ENCODE measurements at places on chromosomes 6 and 20.

DNA sequence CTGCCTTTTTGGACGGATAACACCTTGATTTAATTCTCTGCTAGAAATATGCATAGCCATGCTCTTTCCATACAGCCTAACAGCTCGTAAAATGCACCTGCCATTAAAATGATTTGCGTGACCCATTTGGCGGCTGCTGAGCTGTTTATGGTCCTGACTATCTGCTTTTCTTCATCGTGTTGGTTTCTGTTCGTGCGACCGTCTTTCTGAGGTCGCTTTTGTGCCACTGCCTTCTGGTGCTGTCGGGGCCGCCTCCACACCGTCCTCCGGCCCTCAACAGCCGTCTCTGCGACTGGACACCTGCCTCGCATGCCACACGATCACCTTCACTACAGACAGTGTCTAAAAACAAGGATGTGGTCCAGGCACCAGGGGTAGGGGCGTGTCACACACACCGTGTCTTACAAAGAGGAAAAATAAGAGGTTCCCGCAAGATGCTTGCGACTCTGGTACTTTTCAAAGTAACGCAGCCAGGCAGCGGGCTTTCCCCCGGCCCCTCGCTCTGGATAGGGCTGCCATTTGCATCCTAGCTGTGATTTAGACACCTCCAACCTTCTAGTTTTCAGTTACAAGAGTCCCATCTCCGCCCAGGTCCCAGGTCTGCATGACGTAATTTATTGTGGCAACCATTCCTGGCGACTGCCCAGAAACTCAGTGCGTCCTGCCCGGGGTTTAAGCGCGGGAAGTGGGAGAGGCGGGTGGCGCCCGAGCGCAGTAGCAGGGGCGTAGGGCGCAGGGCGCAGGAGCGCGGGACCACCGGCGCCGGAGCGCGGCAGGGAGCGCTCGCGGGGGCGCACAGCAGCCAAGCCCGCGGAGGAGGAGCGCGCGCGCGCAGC, at the start of gene STMND1:
STMND1 (plus strand) TSS at position 629 of the 836 bp plus-strand sequence. CDS start 208 bp downstream, outside the sequence.
- DNase-seq, result no peak

GRCh38 chr20:15033269-15033668, 695.9 kb upstream of the FLRT3 start:
- peak; percentile 40 for DNase-seq

DNA sequence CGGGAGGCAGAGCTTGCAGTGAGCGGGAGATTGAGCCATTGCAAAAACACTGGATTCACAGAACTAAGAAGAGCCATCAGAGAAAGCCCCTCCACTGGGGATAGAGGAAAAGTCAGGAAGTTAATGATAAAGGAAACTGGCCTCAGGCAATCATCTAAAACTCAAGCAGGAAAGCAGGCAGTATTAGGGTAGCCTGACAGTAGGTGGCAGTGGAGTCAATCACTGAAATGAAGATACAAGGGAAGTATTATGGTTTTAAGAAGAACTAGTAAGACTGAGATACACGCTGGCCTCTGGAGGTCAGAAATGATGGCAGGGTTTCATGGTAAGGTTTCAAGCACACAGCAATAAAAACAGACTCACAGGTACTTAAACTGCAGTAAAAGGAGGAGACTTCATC, 578.3 kb downstream of the HACE1 start:
- DNase-seq, result no peak

- no peak for DNase-seq
Measured at GRCh38 chr6:35507221-35507620, 5.5 kb downstream of the TULP1 start.

- DNase-seq, result no peak
Measured at GRCh38 chr20:38937978-38938473, 11.8 kb downstream of the FAM83D start.

DNA sequence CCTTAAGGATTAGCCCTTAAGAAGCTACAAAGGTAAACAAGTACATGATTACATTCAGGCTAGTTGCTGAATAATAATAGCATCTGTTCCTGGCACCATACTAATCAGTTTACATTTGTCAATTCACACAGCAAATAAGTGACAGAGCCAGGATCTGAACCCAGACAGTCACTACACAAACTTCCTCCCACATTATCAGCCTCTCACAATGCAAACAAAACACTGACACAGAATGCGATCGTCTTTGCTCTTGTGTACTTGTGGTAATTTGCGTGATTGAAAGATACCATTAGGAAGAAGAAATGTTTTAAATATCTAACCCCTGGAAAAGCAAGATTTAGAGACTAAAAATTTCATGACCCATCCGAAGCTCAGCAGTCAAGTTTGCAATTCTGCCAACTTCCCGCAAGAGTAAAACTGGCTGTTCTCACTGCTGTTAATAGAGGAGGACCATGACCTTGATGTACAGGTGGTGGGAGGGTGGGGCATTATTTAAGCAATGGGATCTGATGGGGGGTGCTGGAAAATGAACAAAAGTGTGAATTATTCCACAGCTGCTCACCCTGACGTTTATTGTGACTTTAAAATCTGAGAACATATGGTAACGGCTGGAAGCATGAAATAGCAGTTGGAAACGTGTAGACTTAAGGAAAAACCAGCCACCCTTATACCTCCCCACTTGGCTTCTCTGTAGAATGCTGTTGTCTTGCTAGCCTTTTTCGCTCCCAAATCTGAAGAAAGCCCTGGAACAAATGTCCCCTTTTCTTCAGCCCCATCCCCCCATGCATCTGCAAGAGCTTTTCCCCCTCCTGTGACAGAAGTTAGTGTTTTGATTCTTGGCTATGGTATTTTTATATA, 95.3 kb upstream of the ARMC2 start:
- peak; percentile 25 for DNase-seq

DNA sequence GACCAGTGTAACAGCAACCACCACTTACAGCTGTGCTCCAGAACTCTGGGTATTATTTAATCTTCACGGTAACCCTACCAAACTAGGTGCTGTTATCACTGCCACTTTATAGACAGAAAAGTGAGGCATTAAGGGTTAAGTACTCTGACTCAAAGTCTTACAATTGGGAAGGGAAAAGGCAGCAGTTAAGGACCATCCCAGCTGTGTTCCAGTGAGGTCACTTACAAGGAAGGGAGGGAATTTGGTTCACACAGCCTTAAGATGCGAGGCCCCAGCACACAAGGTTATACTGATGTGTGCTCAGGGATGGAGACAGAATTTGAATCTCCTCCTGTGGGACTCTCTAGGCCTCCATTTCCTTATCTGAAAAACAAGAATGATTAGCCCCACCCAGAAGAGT, 46.7 kb downstream of the TRERF1 start:
- DNase-seq, result no peak

DNA sequence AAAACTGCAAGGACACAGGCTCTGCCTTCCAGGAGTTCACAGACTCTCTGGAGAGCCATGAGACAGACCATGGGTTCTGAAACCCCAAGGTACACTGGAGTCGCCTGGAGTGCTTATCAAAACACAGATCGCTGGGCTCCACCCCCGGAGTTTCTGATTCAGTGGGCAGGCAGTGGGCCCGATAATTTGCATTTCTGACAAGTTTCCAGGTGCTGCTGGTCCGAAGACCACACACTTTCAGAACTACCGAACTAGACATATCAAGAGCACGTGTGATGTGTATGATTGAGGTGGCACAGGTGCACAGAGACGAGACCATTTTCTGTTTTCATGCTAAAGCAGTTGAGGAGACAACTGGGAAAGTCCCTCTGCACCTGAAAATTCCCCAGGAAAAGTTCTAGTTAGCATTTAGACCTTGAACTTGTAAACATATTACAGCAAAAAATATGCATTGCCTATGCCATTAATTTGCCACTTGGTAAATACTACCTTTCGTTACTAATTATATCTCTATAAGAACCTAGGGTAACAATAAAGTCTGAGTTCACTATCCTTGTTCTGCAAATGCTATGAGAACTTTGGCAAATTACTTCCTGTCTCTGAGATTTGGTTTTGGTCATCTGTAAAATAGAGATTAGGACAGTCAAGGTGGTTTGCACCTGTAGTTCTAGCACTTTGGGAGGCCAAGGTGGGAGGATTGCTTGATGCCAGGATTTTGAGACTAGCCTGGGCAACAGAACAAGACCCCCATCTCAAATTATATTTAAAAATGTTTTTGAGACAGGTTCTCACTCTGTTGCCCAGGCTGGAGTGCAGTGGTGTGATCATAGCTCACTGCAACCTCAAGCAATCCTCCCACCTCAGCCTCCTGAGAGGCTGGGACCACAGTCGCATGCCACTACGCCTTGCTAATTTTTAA, 14.3 kb upstream of the PIM1 start:
- no peak for DNase-seq

- no peak for DNase-seq
Measured at GRCh38 chr20:64246616-64247306, 8.8 kb upstream of the PCMTD2 start.

DNA sequence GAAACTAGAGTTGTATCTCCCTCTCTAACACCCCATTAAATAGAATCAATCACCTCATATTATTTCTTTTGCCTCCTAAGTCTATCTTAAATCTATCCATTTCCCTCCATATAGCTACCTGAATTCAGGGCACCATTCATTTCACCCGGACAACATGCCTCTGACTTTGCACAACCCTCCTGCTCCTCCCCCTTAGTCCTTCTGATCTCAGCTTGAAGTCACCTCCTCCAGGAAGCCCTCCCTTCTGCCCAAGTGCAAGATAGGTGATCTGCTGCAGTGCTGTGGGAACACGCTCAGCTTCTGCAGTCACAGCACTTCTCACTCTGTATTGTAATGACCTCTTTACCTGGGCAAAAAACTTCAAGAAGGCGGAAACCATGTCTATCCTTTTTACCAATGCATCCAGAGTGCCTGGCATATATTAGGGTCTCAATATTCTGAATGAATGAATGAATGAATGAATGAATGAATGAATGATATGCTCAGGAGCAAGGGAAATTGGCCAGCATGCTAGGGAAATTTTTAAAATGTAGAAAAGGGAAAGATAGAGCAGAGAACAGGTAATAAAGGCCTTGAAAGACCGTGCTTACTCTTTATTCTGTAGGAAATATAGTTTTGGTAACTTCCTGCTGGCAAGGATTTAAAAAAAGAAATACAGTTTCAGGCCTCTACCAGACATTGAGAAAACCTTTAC, 41.7 kb downstream of the MBOAT1 start:
- no peak for DNase-seq

GRCh38 chr6:73956305-73956704, 260.3 kb downstream of the CD109 start:
- DNase-seq, result no peak
